NCI-H2227 treated with DMSO at 0.1 percent for 48 hours (cell line): ENCODE measurements at places on chromosomes 3 and 15.
A peak's percentile ranks its signal among the peaks of the same experiment; 100 is the strongest.

- DNase-seq = no peak
These were observed 115.7 kb upstream of the BFSP2 start for GRCh38 chr3:133283958-133284807.

DNA sequence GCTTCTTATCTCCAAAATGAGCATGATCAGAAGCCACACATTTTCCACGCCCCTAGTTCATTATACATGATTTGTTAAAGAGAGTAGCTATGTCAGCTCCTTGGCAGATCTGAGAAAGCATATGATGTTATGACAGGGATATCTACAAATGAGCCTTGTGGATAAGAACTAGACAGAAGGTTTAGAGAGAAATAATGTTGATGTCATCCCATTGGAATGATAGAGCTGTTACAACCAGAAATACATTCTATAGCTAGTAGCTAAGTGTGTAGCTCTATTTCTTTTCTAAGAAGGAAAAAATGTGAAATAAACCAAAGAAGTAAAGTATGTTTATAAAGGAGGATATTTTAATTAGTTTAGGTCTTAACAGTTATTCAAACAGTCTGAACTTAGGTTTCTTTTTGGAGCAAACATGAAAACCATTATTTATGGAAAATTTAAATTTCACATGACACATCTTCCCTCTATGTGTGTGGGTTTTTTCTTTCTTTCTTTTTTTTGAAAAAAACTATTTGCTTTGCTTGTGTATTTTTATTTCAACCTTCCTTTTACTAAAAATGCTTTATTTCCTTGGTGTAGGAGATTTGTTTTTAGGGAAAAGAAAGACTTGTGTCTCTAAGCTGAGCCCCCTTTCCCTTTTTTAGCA lies 167.7 kb downstream of the GHSR start:
- no peak for DNase-seq

GRCh38 chr3:149902498-149903139 lies 68.1 kb downstream of the PFN2 start:
- DNase-seq = no peak

DNA sequence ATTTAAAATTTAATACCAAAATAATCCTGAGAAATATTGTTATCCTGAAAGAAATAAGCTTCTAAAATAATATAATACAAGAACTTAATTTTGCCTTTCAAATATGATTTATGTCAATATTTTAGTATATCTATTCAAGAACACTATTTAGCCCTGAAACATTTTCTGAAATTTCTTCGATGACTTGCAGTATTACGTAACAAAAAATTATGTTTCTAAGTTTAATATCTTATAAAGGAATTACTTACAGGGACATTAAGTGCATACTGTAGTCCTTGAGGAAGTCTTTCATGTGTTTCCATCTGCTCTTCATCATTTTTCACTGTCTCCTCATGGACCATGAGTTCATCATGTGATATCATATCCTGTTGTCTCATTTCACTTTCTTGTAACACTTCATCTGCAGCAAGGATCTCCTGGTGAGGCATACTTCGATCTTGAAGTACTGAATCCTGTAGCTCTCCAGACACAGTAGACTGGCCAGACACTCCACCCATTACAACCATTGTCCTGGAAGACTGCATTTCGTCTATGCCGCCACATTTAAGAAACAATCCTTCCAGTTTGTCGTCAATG lies 62.0 kb downstream of the ZNF148 start:
- DNase-seq = no peak

DNA sequence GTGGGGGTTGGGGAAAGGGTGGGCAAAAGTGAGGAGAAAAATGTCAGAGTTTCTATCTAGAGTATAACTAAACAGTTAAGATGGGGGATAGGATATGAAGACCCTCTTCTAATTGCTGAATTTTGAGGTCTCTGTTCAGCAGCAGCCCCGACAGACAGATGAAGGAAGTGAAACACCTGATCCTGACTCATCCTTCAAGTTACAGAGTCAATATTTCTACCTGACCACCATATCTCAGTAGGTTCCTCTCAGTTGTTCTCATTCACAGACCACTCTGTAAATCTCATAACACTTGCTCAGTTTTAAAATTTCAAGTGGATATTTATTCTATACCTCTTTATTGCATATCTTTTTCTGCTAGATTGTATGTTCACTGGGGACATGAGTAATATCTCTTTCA lies 69.5 kb downstream of the CCDC54 start:
- DNase-seq = no peak

DNA sequence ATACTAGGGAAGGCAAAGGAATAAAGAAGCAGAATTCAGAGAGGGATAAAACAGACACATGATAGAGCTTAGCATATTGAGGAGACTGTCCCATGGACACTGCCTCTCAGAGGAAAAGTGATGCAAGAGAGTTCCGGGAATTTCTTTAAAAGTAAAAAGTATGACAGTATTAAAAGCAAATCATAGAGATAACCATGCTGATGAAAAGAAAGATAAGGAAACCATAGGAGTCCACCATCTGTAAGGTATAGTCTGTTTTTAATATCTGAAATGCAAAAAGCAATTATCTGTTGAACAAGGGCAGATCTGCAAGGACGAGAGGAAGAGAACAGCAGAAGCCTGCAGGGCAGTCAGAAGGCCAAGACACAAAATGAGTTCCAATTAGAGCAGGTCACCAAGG lies 495.9 kb upstream of the GOLIM4 start:
- peak; percentile 39 for DNase-seq

- no peak for DNase-seq
These were observed 238.4 kb upstream of the MDFIC2 start for GRCh38 chr3:70550723-70551319.

DNA sequence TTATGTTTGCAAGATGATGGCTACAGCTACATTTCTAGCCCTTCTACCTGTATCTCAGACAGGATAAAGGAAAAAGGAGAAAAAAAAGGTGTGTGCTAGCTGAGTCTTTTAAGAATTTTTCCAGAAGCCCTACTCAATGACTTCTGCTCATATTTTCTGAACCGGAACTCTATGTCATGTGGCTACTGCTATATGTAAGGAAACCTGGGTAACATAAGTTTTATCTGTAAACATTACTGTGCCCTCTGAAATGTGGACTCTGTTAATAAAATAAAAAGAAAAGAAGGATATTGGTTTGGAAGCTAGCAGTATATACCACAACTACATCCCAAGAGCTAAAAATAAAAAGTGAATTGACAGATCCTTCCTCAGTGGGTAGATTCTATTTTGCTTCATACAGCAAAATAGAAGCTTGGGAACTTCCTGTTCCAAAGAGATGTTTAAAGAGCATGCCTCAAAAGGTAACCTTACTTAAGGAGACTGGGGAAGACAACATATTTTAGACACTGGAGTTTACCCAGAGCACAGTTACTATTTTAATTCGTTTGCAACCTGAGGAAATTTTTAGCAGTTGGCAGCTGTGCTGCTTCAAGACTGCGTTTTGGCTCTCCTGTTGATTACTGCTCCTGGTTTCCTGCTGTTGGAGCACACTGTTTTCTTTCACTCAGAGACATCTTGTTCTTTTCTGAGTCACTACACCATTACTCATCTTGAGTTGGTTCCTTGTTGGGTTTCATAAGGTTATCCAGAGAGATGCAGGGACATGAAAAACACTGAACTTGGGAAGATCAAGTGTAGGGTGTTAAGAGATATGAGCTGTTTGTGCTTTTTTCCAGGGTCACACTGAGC lies 280.7 kb downstream of the NFKBIZ start:
- DNase-seq = no peak
